ENCODE measurements at places on chromosomes 3 and 15.

DNA sequence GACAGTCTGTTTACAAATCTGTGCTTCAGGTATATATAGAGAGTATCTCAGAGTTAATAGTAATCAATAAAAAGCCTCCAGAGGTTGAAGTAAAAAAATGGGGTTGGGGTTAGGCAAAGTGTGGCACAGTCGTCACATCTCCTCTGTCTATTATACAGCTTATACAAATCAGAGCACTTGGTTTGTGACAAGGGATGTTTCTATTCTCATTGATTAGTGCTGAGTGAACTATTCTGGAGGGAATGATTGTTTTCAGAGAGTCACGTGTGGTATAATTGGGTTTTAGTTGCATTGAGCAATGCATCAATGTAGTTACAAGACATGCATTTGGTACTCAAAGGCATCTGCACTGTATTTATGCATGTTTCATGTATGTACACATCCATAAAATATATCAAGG, 172.9 kb downstream of the EPHA3 start:
- no peak for DNase-seq

GRCh38 chr3:182482705-182483104, 310.6 kb upstream of the ATP11B start:
- no peak for DNase-seq

GRCh38 chr15:57692709-57693108, 13.8 kb upstream of the POLR2M start:
- no peak for DNase-seq

DNA sequence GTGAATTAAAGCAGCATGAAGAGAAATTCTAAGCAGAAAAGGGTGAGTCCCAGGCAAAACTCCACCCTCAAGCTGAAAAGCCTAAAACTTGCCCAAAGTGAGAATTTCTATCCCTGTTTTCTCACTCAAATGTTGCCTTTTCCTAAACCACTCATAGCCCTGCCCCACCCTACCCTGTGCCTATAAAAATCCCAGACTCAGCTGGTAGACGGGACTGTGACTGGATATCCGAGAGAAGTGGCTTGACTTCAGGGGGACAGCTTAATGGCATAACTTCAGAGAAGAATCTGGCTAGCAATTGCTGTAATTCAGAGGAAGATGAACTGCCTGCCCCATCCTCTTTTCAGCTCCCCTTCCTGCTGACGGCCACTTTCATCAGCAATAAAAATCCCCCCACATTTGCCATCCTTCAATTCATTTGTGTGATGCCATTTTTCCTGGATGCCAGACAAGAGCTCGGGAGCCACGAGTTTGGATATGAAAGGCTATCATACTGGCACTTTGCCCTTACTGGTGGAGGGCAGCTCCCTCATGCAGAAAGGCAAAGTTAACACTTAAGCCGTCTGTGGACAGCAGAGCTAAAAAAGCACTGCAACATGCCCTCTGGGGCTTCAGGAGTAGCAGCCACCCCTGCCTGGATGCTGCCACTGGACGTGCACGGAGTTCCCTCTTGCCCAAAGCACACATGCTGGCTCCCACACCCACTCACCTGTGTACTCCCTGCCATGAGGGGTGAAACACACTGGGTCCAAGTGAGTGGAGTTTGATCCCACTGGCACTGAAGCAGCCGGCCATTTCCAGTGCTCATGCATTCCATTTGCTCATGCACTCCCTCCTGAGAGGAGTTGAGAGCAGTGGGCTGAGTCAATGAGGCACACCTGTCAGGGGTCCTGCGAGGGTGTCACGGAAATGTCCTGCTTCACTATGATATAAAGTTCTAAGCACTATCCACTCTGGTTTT, 670.6 kb downstream of the PLOD2 start:
- DNase-seq: no peak

DNA sequence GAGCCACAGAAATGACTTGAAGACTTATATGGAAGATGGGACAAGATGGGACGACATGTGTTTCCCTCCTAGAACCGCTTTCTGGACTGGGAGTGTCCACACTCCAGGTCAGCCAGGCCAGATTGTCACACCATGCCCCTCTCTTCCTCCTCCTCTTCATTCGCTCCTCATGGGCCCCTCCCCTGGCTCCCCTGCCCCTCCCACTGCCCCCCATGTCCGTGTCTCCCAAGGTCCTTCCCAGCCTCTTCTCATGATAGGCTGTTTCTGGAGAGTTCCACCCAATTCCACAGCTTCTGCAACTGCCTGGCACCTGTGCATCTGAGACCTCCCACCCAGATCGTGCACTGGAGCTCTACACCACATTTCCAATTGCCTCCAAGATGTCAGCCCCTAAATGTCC, 6.6 kb downstream of the MYO5C start:
- no peak for DNase-seq

DNA sequence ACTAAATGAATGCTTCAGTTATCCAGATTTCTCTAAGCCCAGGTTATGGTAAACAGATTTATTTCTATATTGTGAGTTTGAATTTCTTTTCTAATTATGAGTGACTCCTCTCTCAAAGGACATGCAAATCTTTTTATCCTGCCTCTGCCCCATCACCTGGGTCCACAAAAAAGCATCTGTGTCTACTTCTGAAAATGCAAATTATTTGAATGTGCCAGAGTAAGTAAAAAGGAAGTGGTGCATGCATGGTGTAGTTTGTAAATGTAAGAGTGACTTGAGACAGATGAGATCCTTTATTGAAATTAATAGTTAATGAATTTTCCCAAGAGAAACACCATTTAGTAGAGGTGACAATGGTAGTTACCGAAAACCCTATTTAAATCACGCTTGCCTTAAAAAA, 26.9 kb downstream of the MCTP2 start:
- no peak for DNase-seq

GRCh38 chr15:55420171-55420866, 12.0 kb downstream of the PIERCE2 start:
- DNase-seq: no peak

Measured in T-helper 2 cell treated with Interferon-gamma antibody and Interleukin-4, amounts not matched to agents 5 μg/mL and 100 μg/mL, for 36 hours (primary cell).